ENCODE measurements at places on chromosomes 1 and 21.

- no peak for DNase-seq
Observed at GRCh38 chr1:34923490-34923889, 6.0 kb downstream of the DLGAP3 start.

- DNase-seq: no peak
Observed at GRCh38 chr1:87115317-87115890, 201.0 kb downstream of the HS2ST1 start.

GRCh38 chr1:91795591-91796389 lies 90.2 kb downstream of the TGFBR3 start:
- DNase-seq: no peak

- no peak for DNase-seq
Observed at GRCh38 chr1:183970516-183971300, 66.8 kb downstream of the COLGALT2 start.

- DNase-seq: no peak
Observed at GRCh38 chr1:193355178-193355577, 168.8 kb upstream of the B3GALT2 start.

DNA sequence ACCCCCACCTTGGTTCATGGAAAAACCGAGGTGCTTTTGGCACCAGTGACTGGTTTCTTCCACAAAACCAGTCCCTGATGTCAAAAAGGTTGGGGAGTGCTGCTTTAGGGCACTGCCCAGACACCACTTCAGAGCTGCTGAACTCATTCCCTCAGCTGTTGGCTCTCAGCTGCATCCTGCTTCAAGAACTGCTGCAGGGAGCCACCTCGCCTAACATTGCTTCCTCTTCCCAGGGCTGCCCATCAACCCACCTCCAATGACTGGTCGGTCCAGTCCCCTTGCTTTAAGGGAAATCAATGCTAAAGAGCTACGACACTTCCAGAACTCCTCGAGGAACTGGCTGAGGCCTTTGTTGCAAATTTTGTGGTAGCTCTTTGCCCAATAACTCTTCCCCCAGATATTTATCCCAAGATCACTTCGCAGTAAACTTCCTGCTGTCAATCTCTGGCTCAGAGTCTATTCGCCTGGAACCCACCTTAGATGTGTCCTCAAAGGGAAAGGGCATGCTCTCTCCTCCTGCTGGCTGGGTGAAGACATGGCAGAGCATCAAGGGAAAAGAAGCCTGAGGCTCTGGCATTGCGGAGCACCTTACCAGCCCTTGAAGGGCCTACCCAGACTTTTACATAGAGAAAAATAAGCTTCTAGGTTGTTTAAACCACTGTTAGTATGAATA lies 29.0 kb downstream of the C1orf52 start:
- DNase-seq: no peak

DNA sequence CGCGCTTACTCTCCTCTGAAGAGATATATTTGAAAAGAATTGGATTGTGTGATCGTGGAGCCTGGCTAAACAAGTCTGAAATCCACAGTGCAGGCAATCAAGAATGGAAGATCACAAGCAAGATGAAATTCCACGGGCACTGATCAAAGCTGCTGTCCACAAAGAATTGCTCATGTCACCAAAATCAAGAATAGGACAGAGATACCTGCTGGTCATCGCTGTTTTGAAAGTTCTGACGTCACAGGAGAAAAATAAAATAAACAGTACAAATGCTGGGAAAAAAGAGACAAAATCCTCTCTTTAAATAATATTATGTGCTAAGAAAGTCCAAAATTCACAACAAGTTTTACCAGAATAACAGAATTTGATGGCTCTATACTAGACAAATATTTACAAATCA lies 12.0 kb upstream of the DESI2 start:
- no peak for DNase-seq

- DNase-seq: no peak
Observed at GRCh38 chr1:210342986-210343780, 14.5 kb downstream of the HHAT start.

- DNase-seq: no peak
Observed at GRCh38 chr1:110047463-110047862, 13.0 kb downstream of the STRIP1 start.

GRCh38 chr1:247681288-247681897 lies 1.9 kb upstream of the OR13G1 start:
- DNase-seq: no peak

DNA sequence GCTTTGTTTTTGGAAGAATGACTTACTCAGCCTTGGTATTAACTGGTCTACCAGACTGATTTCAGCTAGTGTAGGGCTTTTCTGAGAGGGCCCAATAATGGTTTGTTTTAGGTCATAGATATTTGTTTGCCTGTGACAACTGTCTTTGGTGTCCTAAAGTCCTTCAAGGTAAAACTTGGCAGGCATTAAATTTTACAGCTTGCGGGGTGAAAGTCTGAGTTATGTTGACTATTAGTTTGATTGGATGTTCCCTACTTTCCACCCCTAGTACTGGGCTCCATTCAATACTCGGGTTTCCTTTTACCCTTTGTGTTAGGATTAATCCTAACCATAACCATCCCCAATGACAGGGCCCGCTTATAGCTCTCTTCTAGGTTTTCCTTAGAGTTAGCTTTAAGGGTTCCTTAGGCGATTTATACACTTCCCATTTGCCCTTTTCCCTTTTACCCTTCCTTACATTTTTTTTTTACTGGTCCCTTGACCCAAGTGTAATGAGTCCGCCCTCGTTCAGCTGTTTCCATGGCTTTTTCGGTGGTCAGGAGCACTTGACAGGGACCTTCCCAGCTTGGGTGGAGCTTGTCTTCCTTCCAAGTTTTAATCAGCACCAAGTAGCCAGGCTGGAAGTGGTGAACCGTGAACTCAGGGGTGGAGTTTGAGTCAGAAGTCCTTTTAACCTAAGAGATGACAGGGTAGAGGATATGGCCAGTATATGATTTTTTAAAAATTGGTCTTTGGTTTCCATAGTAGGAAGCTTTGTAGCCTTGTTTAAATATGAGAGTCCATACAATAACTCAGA lies 28.5 kb upstream of the LCE5A start:
- DNase-seq: no peak

- DNase-seq: no peak
Observed at GRCh38 chr1:202765721-202766120, 42.5 kb downstream of the KDM5B start.

- DNase-seq: no peak
Observed at GRCh38 chr21:17436626-17437111, 76.2 kb upstream of the CXADR start.

DNA sequence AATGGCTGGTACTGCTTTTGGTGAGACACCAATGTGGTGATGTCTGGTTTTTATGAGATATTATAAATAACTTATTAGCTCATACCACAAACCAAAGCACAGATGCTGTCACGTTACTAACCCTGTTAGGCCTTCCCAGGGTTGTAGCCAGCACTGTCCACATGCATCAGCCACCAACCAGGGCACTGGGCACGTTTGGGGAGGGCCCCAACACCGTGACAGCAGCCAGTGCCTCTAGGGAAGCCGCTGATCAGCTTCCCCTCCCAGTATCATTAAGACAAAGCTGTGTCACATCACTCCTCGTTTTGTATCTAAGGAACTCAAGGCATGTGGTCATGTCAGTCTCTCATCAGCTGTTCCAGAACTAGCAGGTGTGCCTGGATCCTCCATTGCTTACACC lies 13.9 kb downstream of the URB1 start:
- no peak for DNase-seq

DNA sequence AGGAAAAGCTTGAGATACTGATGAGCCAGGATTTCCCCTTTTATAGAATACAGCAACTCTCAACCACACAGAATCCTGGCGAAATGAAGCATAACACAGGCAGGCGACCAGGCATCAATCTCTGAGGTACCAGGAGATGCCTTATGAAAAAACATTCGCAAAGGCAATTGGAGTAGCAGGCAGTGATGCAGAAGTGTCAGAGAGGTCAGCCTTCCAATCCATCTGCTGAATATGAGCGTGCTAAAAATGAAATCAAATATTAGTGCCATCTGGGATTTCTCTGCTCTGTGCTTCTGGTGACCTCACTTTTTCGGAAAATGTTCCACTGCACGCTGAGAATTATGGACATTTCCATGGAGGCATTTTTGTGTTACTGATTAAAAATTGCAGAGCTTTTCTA lies 258.8 kb downstream of the VAV3 start:
- DNase-seq: no peak

GRCh38 chr1:28112388-28113241 lies 24.2 kb upstream of the EYA3 start:
- DNase-seq: no peak

DNA sequence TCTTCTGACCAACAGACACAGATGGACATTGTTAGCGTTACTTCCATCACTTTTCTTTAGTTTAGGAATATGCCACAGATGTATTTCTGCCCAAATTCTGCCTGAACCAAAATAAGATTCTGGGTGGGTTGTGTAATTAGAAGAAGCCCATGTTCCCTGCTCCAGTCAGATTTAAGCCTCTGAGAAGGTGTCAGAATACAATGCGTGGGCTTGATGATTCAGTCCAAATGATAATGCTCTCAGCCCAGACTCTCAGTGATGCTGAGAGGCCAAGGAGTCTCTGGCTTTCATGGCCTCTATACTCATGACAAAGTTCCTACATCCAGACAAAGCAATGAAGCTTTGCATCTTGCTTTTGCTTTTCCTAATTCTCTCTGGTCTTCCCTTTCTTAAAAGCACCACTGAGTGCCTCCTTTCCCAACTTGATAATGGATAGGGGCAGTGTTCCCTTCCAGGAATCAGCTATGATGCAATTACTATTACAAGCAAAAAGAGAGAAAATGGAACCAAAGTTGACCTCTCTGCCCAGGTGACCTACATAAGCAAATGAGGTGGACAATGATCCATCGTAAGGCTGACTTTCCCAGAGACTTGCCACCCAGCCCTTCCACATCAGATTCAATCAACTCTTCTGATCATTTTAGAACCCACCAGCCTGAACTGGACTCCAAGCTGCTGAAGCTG lies 8.8 kb downstream of the SEC16B start:
- DNase-seq: no peak

DNA sequence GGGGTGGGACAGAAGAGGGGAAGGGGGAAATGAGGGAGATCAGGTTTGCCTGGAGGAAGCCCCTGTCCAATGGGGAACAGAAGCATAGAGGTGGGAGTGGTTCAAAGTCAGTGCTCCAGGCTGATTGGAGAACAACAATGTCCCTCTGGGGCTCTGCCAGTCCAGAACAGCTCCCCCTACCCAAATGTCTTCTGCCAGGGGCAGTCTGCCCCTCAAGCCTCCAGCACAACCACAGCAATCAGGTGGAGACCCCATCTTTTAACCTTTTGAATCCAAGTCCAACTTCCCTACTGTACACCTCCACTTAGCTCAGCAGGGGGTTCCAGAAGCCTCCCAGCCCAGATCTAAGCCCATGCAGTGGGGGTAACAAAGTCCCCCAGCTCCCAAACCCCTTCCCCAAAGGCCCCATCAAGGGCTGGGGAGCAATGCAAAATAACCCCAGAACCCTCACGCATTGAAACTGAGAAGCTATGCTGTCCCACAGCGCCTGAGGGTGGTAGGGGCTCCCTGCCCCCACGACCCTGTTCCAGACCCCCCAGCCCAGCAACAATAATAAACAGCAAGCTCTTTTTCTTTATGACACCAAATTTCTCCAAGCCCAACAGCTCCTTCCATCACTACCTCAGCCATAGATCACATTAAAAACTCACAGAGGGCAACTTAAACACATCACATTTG lies 3.3 kb downstream of the AHDC1 start:
- no peak for DNase-seq

GRCh38 chr1:79304131-79304530 lies 297.6 kb upstream of the ADGRL4 start:
- DNase-seq: no peak

- DNase-seq: no peak
Observed at GRCh38 chr21:20016435-20017005, 981.7 kb upstream of the NCAM2 start.

GRCh38 chr21:31683029-31683428 lies 23.5 kb downstream of the SOD1 start:
- DNase-seq: no peak

- DNase-seq: no peak
Observed at GRCh38 chr1:156896490-156897033, 3.0 kb downstream of the PEAR1 start.

GRCh38 chr1:110255392-110255787 lies 45.3 kb downstream of the KCNC4 start:
- no peak for DNase-seq

DNA sequence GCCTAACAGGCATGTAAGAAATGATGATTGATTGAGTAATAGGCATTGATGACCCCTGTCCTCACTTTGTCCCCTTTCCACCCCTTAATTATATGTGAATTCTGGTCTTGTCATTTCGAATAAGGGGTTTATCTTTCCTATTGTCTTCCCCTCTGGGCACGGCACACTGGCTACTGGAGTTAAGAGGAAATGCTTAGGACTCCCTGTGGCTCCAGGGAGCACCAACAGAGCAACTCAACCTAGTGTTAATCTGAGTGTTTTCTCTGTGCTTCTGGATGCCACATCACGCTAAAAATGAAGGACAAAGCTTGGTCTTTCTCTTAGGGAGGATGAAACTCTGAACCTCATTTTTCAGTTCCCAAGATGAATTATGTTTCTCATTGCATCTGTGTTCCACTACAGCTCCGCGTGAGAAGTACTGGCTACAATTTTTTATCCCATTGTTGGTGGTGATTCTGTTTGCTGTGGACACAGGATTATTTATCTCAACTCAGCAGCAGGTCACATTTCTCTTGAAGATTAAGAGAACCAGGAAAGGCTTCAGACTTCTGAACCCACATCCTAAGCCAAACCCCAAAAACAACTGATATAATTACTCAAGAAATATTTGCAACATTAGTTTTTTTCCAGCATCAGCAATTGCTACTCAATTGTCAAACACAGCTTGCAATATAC lies 5.3 kb downstream of the FCER1A start:
- DNase-seq: no peak

- peak; percentile 49 for DNase-seq
Observed at GRCh38 chr1:26287033-26287711, 7.3 kb downstream of the SH3BGRL3 start.

GRCh38 chr1:75765697-75766355 lies 20.2 kb upstream of the RABGGTB start:
- no peak for DNase-seq

- no peak for DNase-seq
Observed at GRCh38 chr21:45906859-45907258, 74.7 kb upstream of the COL6A1 start.

DNA sequence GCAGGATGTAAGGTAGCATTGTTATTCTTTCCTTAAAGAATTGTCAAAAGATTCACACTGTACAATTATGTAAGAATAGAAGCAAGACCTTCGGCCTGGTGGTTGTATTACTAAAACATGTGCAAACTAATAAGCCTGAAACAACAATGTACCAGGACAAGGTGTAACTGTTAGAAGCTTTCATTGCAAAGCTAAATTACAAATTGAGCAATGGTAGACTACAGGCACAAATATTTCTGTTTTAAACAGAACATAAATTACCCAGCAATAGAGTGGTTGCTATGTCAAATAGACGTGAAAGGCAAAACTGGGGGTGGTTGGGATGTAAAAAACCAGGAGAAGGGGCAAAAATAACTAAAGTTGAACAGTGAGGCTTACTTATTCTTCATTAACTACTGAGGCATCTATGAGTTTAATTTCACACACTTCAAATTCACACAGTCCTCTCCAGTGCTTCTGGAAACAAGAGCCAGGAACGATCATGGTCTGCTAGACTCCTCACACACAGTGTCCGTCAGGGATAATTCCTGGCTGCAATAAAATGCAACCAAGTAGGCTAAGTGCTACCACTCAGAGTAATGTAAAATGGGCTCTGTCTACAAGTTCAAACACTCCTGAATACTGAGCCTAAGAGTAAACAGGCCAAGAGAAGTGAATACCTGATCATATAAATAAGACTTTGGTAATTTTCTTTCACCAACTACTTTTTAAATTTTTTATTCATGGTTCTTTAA lies 39.3 kb upstream of the C1orf198 start:
- no peak for DNase-seq

GRCh38 chr1:162551969-162552683 lies 9.4 kb upstream of the UAP1 start:
- no peak for DNase-seq

Data from activated naive CD4-positive, alpha-beta T cell (primary cell).